ENCODE measurements at places on chromosomes 11 and 22.
A peak's percentile ranks its signal among the peaks of the same experiment; 100 is the strongest.

DNA sequence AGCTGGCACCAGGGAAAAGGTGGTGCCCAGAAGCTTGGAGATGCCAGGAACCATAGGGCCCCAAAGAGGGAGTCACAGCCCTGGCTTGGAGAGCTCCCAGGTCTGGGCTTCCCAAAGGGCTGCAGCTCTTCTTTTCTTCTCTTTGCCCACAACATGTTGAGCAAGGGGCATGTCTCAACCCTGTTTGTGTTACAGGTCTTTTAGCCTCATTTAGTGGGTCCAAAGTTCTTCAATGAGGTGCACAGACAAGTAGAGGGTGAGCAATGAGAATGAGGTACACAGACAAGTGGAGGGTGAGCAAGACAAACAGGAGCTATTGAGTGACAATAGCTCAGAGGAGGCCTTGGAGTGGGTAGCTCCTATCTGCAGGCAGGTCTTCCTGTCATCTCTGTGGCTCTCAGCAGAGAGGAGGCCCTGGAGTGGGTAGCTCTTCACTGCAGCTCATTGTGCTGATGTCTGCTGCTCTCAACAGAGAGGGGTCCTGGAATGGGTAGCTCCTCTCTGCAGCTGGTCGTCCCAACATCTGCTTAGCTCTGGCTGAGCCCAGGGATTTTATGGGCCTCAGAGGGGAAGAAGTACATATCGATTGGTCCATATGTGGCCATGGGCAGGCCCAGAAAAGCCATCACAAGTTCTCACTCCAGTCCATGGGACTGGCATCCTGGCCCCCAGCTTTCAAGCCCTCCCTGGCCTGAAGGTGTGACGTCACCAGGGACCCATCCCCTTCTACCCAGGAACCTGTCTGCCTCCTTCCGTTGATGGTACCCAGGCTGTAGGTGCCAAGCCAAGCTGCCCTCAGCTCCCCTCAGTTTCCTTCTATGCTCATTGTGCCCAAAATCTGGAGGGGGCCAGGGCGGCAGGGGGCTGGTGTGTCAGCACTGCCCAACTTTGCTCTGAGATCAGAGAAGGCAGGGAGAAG, 34.9 kb downstream of the WBP2NL start:
- no peak for DNase-seq

DNA sequence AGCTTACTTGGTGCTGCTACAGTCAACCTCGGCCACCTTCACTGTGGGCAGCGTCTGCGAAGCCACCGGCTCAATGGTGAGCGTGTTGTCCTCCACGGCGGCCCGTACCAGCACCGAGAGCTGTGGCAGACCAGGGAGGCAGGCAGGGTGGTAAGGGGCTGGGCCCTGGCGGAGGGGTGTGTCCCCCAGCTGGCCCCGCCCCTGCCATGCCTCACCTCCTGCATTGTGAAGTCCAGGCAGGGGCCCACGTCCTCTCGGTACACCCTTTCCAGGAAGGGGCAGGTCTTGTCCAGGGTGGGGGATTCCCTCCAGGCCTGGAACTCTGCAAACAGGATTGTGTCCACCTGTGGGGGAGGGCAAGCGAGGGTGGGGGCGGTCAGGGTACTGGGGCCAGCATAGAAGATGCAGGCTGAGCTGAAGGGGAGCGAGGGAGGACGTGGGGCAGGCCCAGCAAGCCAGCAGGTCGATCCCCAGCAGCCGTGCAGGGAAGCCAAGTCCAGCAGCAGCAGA, 12.8 kb downstream of the RAB3IL1 start:
- no peak for DNase-seq

DNA sequence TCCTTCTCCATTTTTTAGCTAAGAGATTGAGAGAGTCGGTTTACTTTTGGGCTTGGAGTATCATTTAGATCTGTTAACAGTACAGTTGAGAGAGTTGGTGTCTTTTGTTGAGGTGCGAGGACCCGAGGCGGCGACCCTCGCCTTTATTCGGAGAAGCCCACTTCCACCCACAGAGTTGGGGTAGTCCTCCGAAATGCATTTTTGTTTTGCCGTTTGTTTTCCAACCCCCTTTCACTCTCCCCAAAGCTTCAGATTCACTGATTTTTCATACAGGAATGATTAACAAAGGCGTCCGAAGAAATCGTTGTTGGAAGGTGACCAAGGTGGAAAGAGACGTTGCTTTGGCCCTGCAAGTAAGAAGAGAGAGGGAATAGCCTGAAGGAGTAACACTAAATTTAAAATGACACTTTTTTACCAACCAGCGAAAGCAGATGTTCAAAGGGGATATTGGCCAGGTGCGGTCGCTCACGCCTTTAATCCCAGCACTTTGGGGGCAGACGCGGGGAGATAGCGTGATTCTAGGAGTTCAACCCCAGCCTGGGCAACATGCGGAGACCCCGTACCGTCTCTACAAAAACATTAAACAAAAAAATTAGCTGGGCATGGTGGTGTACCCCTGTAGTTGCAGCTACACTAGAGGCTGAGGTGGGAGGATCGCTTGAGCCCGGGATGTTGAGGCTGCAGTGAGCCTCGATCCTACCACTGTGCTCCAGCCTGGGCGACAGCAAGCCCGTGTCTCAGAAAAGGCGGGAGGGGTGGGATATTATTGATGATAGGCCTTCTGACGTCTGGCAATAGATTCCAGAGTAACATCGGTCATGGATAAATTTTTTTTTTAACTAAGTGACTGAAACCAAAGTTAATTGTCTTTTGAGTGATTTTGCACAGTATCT, 899 bp upstream of the RAB30 start:
- no peak for DNase-seq

DNA sequence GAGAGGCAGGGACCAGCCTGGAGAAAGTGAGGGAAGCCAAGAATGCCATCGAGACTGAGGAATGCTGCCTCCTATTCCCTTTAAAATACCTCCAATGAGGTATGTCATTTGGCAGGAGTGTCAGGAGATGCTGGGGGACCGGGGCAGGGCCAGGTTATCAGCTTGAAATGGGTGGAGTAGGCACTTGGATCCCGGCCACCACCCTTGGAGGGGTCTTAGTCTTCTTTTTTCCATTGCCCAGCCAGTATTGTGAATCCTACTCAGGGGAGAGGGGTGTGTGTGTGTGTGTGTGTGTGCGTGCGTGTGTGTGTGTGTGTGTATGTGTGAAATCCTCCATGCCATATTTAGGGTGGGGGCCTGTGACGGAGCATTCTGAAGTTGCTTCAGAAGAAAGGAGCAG, 116.2 kb downstream of the ZBTB16 start:
- no peak for DNase-seq

- DNase-seq: no peak
Observed at GRCh38 chr11:104881117-104881794, 17.0 kb downstream of the CASP12 start.

- no peak for DNase-seq
Observed at GRCh38 chr11:55349032-55349431, 6.0 kb downstream of the OR4A16 start.

GRCh38 chr11:3195251-3196160, 23.1 kb downstream of the MRGPRG start:
- peak; percentile 64 for DNase-seq

DNA sequence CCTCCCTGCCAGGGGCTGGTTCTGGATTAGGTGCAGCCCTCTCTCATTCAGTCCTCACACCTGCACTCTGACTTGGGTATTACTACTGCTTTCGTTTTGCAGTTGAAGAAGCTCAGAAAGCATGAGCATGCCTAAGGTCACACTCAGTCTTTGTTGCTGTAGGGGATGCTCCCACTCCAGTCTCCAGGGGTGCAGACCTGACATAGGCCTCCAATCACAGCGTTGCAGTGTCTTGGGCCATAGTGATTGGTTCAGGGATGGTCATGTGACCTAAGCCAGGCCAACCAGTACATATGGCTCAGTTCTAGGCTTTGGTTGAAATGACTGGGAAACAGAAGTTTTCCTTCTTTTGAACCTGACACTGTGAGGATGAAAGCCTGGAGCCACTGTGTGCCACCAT, 61.7 kb downstream of the FBXO7 start:
- no peak for DNase-seq

DNA sequence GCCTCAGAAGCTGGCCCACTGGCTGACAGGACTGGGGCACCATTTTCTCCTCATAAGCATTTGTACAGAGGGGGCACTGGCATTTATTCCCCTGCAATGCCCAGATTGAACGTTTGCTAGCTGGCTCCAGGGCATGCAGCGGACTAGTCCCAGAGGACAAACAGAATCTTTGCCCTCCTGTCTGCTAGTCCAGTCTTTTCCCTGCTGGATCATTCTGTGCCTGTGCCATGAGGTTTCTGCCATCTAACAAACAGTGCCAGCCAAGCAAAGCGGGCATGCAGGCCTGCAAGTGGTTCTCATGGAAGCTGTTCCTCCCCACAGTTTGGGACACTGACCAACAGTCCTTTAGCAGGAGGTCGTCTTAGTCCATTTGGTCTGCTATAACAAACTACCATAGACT, 53.4 kb downstream of the KCNJ1 start:
- DNase-seq: no peak

DNA sequence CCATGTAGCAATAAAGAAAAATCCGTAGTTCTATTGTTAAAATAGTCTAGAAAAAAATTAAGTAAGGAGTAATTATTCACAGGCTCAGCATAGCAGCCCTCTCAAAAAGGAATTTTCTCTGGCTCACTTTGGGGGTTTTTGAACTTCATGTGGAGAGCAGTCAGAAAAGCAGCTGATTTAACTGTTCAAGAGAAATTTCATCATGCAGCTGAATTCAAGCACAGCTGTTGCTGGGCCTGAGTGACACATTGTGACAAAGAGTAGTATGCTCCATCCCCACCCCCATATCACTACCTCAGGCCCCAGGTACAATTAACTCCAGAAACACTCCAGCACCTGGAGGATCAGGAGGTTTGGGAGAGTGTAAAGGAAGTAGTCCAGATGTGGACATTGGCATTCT, 272.1 kb downstream of the FAM76B start:
- DNase-seq: no peak

GRCh38 chr11:74318241-74318932, 6.9 kb upstream of the P4HA3 start:
- DNase-seq: no peak

DNA sequence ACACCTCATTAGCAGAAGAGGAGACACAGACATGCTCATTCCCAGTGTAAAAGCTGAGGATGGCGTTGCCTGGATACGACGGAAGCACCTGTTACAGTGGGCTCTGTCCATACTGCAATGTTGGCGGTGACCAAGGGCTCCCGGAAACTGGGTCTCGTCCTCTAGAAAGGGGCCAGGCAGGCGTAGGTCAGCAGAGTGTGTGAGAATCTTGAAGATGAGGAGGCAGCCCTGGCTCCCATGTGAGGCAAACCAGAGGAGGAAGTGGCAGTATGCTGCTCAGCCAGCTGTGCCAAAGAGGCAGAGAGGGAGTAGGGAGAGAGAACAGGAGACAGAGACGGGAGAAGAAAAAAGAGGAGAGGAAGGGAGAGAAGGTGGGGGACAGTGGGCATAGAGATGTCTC, 10.3 kb downstream of the LTO1 start:
- DNase-seq: no peak

GRCh38 chr11:67558084-67558772, 25.4 kb upstream of the GSTP1 start:
- DNase-seq: peak; percentile 45

DNA sequence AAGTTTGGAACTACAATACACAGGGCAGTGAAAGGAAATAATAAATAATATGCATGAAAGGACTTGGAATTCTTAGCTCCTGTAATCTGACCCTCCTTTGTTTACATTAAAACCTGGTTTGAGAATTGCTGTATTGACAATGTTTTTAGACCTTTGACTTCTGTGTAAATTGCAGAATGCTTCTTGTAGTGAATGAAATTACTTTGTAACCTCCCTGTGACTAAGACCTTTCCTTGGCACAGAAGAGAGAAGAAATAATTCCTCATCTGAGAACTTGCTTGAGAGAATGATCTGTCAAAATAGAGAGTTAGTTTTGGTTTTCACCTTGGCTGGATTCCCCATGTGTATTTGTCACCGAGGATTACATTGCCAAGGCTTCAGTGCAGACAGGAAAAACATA, 640.0 kb upstream of the ANO5 start:
- no peak for DNase-seq

GRCh38 chr11:60972182-60973030, 926 bp downstream of the CD6 start:
- DNase-seq: no peak

GRCh38 chr11:116217006-116217405, 555.8 kb downstream of the BUD13 start:
- peak; percentile 35 for DNase-seq

GRCh38 chr22:19070397-19071169, 51.6 kb downstream of the DGCR2 start:
- no peak for DNase-seq

- peak; percentile 53 for DNase-seq
Observed at GRCh38 chr11:47233989-47234668, 14.5 kb downstream of the ACP2 start.

GRCh38 chr11:20256925-20257324, 96.7 kb upstream of the DBX1 start:
- no peak for DNase-seq

Measured in hepatic stellate cell (primary cell).